ENCODE measurements at places on chromosomes 5 and 9.

DNA sequence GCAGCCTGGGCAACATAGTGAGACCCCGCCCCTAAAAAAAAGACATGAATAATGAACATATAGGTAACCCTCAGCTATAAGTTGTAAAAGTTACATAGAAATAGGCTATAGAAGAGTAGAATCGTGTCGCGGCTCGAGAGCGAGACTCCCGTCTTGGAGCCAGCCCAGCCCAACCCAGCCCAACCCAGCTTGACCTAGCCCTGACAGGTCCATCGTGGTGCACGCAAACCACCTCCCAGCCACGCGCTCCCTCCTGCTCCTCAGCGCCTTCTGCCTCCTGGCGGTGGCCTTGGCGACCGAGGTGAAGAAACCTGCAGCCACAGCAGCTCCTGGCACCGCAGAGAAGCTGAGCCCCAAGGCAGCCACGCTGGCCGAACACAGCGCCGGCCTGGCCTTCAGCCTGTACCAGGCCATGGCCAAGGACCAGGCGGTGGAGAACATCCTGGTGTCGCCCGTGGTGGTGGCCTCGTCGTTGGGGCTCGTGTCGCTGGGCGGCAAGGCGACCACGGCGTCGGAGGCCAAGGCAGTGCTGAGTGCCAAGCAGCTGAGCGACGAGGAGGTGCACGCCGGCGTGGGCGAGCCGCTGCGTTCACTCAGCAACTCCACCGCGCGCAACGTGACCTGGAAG lies 10.8 kb downstream of the KIF24 start:
- no peak for DNase-seq

DNA sequence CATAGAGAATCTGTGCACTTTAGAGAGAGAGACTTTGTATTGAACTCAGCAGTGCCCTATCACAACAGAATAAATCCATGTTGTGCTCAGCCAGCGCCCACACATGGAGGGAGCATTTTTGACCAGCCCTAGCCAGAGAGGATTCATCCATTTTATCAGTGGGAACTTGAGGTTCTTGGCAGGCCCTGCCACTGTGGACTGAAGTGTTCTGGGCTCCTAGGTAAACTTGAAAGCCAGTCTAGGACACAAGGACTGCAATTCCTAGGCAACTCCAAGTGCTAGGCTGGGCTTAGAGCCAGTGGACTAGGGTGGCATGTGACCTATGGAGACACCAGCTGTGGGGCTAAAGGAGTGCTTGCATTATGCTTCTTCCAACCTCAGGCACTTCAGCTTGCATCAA lies 523.5 kb downstream of the CDH12 start:
- DNase-seq = no peak

DNA sequence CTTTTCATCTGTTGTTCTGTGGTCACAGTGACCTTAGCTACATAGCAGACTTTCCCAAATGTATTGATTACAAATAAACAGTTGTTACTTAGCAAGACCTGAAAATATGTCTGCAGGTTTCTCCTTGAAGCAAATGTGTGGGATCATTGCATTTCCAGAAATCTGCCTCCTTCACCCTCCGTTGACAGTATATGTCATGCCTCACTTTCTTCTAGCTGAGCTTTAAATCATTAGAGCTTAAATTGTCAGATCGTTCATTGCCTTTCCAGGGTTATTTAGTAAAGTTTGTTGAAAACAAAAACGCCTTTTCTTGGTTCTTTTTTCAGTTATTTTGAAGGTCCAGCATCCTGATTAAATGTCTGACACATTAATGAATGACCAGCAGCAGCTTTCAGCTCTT lies 2.3 kb upstream of the MAML1 start:
- no peak for DNase-seq

DNA sequence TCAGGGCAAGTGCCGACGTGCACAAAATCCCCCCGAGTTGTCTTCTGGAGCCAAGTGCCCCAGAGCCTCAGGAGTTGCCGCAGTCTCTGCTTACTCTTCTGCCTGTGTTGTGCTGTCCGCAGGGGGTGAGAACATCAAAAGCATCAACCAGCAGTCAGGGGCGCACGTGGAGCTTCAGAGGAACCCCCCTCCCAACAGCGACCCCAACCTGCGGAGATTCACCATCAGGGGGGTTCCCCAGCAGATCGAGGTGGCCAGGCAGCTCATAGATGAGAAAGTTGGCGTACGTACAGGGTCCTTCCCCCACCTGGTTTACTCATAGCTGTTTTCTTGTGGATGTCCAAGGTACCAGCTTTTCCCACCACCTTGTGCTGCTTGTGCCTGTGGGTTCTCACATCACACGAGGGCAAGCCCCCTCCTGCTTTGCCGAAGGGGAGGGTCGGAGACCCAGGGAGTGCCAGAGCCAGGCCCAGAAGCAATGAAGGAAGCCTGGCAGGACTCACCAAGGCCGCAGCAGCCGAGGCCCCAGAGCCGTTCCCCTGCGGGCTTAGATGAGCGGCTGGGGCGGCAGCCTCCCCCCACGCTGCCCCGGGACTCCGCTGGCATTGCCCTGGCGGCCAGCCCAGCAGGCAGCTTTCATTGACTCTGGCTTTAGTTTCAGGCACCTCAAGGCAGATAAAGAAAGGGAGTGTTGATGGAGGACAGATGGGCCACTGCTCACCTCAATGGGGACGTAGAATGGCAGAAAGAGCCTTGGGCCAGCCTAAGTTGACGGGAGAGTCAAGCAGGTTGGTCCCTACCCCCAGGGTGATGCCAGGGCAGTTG lies 33.7 kb upstream of the PRDM12 start:
- no peak for DNase-seq

DNA sequence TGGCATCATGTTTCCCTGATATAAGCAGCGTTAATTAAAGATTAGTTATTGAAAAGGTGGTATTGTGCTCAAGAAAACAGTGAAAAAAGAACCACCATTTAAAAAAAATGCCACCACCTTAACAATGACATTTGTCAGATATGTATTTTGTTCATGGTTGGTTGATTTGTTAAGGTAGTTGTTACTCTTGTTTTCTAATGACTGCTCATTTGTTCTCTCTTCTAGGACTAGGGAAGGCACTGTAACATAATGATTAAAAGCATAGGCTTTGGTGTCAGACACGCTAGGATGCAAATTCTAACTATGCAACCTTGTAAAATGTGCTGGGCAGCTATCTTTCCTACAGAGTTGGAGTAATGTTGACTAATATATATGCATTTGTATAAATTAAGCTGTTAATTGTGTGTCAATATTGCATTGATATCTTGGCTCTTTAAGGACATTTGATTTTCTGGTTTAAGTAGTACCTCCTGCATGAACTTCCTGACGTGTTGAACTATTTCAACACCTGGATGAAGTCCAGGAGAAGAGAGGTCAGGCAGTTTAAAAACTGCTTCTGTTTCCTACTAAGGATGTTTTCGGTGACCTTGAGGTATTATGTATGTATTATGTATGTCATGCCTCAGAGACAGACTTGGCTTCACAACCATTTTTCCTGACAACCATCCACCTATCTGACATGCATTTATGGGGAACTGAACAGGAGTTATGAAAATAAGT lies 77.8 kb downstream of the MUSK start:
- DNase-seq = no peak

DNA sequence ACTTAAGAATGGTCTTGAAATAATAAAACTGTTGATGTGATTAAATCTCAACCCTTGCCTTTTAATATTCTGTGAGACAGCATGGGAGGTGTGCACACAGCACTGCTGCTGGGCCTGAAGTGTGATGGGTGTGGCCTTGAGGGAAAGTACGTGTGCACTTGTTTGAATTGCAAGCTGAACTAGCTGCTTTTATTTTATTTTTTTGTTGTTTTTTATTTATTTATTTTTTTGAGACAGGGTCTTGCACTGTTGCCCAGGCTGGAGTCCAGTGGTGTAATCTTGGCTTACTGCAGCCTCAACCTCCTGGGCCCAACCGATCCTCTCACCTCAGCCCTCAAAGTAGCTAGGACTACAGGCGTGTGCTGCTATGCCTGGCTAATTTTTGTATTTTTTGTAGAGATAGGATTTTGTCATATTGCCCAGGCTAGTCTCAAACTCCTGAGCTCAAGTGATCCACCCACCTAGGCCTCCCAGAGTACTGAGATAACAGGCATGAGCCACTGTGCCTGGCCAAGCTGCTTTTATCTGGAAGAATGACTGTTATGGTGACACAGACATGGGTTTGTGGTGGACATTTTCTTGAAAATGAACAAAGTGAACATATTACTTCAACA lies 58.9 kb downstream of the GPR107 start:
- no peak for DNase-seq

GRCh38 chr9:127426756-127427155 lies 2.6 kb downstream of the ZNF79 start:
- DNase-seq = no peak

- no peak for DNase-seq
Observed at GRCh38 chr5:95809414-95809960, 13.0 kb downstream of the GLRX start.

- no peak for DNase-seq
Observed at GRCh38 chr5:109230369-109230768, 179.4 kb downstream of the PJA2 start.

GRCh38 chr5:25458628-25459027 lies 813.9 kb upstream of the CDH10 start:
- no peak for DNase-seq

DNA sequence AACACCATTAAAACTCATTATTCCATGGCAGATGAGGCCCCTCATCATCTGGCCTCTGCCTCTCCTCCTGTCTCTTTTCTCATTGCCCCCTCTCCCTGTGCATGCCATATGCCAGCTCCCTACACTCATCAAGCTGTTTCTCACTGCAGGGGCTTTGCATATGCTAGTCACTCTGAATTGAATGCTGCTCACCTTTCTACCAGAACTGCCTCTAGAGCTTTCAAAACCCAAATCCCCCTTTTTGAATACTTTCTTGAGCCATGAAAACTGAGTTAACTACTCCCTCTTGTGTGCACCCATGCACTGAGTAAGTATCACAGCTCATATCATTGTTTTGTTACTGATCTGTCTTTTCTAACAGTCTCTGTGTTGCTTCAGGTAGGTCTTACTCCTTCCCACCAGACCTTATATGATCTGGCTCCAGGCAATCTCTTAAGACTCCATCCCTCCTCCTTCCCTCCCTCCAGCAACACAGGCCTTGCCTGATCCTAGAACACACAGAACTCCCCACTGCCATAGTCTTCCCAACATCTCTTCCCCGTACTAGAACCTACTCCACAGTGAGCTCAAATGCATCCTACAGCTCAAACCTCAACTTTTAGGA lies 60.5 kb downstream of the ASTN2 start:
- DNase-seq = no peak

DNA sequence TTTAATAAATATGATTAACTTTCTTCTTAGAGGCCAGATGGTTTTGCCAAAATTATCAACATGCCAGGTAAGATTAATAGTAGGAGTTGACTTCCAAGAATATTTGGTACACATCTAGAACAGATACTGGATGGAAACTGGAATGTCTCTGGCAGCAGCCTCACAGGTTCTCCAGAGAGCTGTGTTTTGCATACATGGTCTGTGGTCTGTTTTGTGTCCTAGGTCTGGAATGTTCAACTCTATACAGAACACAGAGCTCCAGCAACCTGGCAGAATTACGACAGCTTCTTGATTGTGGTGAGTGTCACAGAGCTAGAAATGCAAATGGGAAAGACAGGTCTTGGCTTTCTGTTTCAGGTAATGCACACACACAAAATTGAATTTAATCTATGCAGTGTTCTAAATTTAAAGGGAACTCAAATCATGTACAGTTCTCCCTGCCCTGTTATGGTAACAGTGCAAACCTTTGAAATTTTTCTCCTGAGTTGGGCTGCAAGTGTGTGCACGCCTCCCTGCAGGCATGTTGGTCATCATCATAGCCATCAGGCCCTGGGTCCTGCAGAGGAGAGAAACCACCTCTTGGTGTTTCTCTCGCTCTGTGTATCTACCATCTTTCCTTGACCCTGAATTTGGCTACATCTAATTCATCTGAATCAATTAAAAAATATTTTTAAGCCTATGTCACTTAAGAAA lies 58.3 kb downstream of the PIK3R1 start:
- no peak for DNase-seq

DNA sequence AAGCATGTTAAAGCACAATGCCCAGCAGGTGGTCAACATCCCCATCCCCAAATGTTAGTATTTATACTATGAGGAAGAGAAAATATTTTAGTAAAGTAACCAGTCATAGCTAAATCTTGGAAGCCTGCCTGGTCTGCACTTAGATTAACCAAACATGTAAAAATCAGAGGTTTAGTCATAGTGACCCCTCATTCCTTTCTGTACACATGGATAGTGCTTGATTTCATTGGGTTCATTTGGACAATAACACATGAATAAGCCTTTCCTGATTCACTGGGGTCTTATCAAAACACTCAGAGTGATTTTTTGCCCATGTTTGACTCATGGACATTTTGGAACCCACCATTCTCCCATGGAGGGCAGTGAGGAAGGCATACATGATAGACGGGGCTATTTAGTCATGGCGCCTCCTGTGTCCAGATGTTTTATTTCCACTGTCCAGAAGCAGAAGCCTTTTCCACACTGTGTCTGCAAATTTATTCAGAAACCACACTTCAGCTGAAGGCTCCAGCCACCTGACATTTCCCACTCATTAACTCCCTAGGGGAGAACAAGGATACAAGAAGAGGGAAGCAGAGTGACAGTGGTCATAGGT lies 32.5 kb downstream of the OR1J1 start:
- no peak for DNase-seq

DNA sequence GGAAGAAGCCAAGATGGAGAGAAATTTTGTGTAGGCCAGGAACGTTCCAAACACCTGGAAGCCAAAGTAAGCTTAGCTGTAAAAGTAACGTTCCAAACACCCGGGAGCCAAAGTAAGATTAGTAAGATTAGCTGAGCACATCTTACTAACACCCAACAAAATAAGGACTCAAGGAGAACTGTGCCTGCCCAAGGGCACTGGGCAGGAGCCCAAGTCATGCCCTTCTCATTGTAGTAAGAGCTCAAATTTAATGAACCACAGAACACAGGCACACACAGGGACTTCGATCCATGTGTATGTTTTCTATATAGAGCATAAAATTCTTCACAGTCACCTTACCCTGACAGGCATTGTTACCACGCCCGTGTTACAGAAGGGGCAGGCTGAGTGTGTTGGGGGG lies 36.1 kb upstream of the NXNL2 start:
- DNase-seq = no peak

GRCh38 chr9:17609312-17610005 lies 30.6 kb downstream of the SH3GL2 start:
- no peak for DNase-seq

- DNase-seq = no peak
Observed at GRCh38 chr9:108672475-108673190, 183.2 kb downstream of the ACTL7B start.

DNA sequence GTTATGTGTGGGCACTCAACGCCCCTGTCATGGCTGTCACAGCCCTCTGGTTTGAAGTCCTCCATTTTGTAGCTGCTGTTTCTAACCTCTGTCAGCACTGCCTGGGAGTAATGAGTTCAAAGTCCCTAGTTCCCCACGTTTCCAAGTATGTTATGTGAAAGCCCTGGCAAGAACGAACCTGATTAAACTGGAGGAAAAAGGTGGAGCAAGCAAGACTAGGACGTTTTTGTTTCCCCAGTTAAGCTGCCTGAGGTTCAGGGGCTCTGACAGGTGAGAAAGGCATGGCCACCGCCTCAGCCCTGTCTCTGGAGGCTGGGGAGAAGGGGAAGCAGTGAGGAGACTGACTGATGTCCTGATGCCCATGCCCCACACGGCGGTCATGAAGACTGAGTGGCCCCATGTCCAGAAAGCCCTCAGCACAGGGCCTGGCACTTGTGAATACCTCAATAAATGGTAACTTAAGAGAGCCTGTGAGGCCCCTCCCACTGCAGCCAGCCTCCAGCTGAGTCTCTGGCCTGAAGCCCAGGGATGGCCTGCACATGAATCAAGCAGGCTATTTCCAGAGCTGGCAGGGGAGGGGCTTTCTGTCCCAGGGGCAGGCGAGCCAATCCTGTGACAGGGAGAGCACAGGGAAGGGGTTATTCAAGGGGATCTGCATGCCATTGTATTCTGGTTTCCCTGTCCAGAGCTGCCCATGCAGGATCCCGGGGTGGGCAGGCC lies 61.8 kb downstream of the PFDN1 start:
- DNase-seq = peak; percentile 69

All from HCT116 (cell line).